ENCODE measurements at places on chromosomes 4 and X.

- no peak for DNase-seq
Measured at GRCh38 chrX:11064851-11065600, 46.1 kb upstream of the HCCS start.

GRCh38 chr4:53120778-53121177, 245.1 kb downstream of the SCFD2 start:
- DNase-seq, result no peak

GRCh38 chr4:139528377-139529005, 27.5 kb downstream of the SETD7 start:
- DNase-seq, result no peak

DNA sequence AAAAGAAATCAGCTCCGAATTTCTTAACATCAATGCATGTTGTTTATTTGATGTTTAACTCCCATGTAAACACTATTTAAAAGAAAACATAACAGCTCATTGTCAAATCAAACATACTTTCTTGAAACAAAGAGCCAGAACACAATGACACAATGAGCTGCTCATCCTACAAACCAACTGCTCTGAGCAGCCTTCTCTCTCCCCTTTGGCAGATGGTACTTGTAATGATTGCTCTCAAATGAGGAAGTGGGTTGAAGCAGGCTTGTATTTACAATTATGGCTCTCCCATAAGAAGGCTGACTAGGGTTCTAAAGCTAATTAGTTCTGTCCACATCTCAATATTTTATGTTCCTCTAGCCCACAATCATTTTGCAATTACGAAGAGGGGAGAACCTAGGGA, 637.8 kb upstream of the ADGRL3 start:
- DNase-seq, result no peak

DNA sequence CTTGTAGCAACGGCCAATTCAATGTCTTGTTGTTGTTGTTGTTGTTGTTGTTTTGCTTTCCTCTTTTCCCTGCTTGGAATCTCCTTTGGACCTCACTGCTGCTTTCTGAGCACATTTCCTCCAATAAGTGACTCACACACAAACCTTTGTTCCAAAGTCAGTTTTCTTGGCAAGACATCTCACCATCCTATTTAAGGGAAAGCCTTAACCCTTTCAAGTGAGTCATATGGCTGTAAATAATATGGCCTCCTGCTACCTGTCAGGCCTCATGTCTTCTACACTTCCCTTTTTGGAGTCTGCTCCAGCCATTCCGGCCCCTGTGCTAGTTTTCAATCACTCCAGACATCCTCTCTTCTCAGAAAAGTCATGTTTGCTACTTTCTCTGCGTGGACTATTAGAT, 79.5 kb upstream of the MAGEB10 start:
- no peak for DNase-seq

- no peak for DNase-seq
Measured at GRCh38 chr4:37903901-37904300, 13.0 kb downstream of the TBC1D1 start.

GRCh38 chr4:106583567-106583966, 215.0 kb upstream of the GIMD1 start:
- no peak for DNase-seq

DNA sequence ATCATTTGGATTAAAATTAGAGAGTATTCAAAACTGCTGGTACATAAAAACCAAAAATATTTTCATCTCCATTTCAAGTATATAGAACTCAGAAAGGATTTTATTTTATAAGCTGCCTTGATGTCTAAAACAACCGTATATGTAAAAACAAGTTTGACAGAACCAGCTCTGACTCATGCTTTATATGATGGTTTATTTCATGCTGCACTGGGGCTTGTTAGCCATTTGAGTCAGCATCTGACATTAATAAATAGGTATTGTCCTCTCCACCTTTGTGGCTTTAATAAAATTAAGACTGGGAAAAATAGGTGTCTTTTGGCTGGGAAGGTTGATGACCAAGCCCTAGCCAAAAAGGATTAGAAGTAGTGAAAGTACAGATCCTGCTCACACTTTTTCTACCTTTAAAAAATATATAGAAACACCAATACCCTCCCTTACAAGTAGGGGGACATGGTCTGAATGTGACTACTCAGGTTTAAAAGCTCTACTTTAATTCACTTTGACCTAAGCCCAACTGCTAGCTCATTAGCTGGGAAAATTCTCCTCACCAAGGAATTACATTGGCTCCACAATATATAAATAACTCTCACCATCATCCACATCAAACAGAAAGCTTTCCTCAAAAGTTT, 228.1 kb downstream of the ADAMTS3 start:
- DNase-seq, result no peak

DNA sequence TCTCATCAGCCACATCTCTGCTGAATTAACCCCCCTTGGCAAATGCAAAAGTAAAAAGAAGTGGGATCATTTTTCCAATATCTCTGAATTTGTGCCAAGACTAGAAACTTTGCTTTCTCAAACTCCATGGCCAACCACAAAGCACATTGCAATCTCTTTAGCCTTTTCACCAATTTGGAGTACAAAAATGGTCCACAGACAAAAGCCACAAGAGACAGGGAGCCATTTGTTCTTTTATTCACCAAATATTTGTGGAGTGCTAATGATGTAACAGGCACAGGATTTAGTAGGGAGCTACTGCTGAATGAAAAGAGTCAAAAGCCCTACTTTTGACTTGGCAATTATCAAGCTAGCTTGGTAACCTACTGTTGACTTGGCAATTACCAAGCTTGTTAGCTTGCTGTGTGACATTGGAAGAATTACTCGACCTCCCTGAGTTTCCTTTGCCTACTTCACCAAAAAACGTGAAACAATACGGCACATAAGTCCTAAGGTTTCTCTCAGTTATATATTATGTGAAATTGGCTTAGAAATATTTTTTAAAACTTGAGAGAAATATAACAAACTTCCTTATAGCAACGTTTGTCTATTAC, 97.1 kb upstream of the KLF3 start:
- no peak for DNase-seq

DNA sequence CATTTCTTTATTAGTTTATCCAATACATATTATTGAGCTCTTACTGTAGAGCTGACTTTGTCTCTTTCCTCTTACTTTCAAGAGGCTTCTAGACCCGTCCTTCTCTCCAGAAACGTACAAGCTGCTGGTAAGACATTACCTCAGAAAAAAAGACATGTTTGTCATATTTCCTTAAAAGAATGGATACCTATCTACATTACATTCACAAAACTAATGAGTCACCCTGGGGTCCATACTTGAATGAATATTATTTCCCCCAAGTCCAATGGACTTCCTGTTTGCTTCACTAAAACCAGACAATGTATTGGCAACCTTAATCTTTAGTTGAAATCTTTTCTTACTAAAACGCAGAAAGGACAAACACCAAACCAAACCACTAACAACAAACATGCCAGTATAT, 176.5 kb upstream of the CLNK start:
- no peak for DNase-seq

DNA sequence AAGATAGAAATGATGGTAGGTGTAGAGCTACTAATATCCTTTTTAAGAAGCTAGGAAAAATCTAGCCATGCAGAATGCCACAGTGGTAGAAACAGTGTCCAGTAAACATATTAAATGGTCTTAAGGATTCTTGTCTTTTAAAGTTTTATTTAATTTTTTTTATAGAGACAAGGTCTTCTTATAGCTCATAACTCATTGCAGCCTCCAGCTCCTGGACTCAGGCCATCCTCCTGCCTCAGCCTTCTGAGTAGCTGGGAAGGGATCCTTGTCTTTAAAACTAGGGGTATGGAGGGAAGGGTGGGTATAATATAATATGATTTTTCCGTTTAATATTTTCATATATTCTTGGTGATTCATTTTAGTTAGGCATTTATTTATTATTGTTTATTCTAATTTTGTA, 3.8 kb downstream of the TMEM165 start:
- no peak for DNase-seq

DNA sequence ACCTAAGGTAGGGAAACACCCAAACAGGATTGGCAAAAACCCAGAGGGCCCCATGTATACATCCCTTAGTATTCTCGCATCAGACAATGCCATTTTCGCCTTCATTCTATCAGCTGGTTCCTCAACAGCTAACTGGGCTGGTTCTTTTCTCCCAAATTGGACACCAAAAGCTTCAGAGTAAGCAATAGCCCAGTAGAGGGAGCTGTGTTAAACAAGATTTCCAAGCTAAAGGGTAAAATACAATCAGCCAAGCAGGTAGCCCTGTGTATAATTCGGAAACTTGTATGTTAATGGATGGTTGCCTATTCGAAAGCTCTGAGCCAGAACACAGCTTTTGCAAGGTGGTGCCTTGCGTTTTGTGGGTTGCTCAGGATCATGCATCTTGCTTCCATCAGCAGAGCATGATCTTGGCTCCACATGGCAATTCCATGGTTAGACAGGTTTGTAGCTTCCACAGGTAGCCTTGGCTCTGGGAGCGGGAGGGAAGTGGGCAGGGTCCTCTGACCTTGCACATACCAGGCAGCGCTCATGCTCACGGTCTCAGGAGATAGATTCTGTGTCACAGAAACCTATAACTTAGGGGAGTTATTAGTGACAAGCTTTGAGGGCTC, 115.2 kb upstream of the LNX1 start:
- no peak for DNase-seq

DNA sequence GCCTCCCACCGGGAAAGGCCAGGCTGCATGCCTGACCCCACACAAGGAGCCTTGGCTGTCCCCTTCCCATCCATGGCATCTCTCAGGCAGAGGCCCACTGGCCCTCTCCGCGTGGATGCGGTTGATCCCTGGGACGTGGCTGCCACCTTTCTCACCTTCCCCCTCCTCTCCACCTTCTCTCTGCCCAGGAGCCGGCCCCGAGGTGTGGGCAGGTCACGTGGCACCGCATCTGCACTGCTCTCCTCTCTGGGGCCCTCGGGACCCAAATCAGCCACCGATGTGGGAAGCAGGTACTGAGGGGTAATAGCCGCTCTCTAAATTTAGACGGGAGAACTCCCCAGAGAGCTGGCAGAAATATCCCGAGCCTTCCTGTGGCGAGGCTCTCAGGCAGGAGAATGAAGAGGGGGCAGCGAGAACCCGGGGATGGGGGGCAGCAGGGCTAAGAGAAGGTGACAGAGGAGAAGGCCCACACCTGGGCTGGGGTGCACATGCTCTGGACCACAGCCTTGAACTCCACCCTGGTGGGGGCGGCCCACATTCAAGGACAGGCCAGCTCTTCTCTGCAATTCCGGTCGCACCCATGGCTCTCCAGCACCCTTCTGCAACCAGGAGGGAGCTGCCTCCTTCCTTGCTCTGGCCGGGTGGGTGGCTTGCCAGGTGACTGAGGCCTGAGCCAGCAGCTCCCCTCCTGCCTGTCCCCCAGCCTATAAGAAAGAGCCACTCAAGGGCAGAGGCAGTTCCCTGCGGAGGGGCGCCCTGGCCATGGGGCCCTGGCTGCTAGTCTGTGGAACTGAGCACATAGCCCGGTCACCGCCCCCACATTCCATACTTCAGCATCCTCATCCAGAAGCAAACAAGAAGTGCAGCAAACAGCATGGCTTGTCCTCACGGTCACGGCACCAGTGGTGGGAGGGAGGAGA, 9.6 kb upstream of the DUSP9 start:
- no peak for DNase-seq

GRCh38 chr4:22987870-22988269, 295.1 kb downstream of the GBA3 start:
- DNase-seq, result no peak

DNA sequence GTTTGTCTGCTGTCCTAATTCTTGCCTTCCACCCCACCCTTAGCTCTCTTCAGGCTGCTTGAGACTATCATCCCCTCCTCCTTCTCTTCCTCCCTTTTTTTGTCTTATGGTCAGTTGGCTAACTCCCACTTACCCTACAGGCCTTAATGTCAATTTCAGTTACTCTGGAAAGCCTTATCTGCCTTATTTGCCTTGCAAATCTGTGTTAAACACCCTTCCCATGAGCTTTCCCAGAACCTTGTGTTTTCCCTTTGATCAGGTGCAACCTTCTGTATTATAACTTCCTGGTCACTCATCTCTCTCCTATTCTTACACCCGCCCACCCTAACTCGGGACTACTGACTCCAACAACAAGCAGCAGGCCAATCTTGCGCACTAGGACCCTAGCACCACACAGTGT, 74.8 kb downstream of the COX18 start:
- DNase-seq, result no peak

DNA sequence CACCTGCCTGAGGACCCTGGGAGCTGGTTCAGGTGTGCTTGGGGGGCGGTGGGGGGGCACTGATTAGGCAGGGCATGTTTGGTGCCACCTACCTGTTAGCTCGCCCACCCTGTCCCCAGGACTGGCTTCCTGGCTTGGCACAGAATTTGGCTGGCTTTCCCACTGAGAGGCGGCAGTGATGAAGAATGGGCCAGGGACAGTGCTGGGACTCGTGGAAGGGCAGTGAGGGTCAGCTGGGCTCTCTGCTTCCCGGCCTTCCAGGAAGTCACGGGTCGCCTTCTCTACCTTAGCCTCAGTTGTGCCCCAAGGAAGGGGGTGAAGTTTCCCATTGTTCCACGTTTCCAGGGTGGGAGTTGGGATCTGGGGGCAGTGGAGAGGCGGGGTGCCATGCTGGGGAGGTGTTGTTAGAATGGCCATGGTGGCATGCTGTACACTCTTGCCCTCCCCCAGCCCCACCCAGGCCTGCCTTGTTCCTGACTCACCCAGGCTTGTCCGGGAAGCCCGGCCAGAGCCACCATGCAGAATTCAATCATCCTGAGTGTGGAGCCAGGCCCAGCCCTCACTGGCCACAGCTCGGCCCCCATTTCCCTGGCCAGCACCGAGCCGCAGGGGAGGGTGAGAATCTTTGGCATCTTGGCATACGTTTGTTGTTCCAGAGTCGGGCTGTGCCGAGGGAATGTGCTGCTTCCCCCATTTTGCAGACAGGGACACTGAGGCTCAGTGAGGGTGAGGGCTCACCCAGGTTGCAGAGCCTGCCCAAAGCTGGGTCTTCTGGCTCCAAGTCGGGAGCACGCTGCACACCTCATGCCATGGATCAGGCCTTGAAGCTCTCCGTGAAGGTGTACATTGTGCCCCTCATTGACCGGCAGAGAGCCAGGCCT, 21.9 kb upstream of the GPR78 start:
- no peak for DNase-seq

GRCh38 chr4:168388890-168389289, 70.3 kb upstream of the DDX60 start:
- no peak for DNase-seq

DNA sequence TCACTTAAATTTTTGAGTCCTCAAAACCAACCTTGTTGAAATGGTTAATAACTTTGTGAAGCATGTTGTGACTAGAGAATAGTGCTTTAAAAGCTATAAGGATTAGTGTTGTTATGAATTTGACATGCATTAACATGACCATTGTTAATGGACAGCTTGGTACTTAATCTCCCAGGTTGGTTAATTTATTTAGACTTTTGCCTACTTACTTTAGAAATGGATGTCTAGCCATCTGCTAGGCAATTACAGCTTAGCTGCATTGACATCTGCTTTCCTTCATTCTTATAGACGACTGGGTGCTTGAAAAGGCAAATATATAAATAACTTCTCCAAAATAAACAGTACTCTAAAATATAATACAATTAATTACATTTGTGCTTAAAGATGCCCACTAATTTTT, 368.0 kb downstream of the CCSER1 start:
- no peak for DNase-seq

- DNase-seq, result no peak
Measured at GRCh38 chr4:87071401-87071800, 136.6 kb downstream of the AFF1 start.

- DNase-seq, result no peak
Measured at GRCh38 chrX:131918839-131919238, 104.3 kb upstream of the STK26 start.
